ENCODE measurements at places on chromosomes 4 and X. TPM values are rescaled to one million over a fixed set of nuclear protein-coding genes. Genes with fewer than 3 reads are reported as not detected.

DNA sequence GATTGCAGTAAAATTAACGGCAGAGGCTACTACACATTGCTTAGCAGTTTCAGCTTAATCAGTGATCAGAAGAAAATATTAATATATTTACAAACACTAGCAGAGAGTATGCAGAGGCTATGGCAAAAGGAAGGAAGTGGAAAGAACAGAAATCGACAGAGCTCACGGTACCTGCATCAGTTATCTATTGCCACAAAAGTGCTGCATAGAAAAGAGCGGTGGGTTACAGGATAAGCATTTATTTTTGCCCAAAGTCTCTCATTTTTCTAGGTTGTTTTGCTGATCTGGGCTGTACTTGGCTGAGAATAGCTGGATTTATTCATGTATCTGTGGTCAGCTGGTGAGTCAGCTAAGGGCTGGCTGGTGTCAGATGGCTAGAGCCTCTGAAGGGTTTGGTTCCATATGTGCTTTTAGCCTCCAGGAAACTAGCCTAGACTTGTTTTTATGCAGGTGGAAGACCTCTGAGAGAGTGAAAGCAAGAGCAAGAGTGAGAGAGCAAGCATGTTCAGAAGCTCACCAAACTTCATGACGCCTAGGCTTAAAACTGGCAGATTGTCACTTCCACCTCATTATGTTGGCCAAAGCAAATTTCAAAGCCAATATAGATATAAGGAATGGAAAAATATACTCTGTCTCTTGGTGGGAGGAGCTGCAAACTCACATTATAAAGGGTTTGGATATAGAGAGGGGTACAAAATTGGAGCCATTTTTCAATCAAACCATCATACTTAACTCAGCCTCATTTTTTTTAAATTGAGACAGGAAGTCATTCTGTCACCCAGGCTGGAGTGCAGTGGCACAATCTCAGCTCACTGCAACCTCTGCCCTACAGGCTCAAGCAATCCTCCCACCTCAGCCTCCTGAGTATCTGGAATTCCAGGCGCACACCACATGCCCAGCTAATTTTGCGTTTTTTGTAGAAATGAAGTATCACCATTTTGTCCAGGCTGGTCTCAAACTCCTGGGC lies 153.2 kb upstream of the RPL34 start:
- no peak for DNase-seq

GRCh38 chrX:155997436-155997835 lies at the start of gene IL9R:
Gene IL9R, plus strand, starts transcription at chrX:155997696. Its CDS starts 64 bp downstream, at chrX:155997760.
- no peak for DNase-seq

GRCh38 chr4:74764119-74764518 lies 30.2 kb downstream of the BTC start:
- no peak for DNase-seq

GRCh38 chr4:182513587-182514291 lies 270.5 kb downstream of the TENM3 start:
- DNase-seq: no peak

The AWAT2 gene
- polyA plus RNA-seq: not detected

DNA sequence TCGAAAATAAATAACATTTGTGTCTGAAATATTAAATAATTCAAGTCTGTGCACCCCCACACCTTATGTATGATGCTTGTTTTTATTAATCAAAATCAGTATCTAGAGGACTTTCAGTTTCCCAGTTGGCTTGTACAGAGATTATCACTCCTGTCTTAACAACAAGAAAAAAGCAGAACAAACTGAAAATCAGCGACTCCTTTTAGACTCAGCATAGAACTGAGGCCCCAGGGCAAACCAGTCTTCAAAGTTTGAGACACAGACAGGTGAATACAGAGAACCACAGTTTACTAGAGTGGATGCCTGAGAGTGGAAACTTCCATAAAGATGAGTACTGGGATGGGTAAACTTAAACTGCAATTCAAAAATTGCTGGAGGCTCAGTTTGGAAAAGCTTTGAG lies 142.8 kb upstream of the KLF8 start:
- DNase-seq: no peak

DNA sequence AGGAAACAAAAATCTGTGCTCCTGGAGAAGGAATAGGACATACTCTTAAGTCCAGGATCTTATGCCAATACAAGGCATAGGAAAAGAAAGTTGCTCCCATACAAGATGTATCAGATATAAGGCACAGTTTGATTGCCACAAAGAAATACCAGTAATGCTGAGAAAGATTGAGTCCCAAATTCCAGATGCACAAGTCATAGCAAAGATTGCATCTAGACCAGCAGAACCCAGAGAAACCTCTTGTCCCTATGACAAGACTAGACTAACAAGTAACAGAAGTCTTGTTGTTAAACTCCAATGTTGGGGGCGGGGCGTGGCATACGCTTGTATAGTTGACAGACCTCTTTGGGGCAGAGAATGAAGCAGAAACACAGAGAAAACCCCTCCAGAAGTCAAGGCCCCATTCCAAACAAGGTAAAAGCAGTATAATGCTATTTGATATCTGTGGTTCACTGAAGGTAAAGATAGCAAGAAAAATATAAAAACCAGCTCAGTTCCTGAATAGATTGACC lies 671.5 kb upstream of the GRIA3 start:
- DNase-seq: no peak

GRCh38 chr4:4852591-4853362 lies 6.7 kb upstream of the MSX1 start:
- no peak for DNase-seq

GRCh38 chr4:173307778-173308177 lies 26.4 kb downstream of the HMGB2 start:
- DNase-seq: no peak
